A549 treated with ZK216348 at 1 μM for 4 hours (cell line): ENCODE measurements at places on chromosomes 11 and 22. TPM values are rescaled to one million over a fixed set of nuclear protein-coding genes. Genes with fewer than 3 reads are reported as not detected.

The GNAZ gene
- total RNA-seq, result 1.8 to 3.3 TPM (median 2.7 TPM) in 5 replicates

The DBX1 gene
- not detected in 5 replicates for total RNA-seq

The MS4A3 gene
- total RNA-seq, result not detected in 5 replicates

The BTG4 gene
- 0.21 to 0.27 TPM in 2 of 5 replicates, not detected in the others for total RNA-seq

The CYTH4 gene
- 0.34 to 2.1 TPM (median 0.76 TPM) in 5 replicates for total RNA-seq

The ADSL gene
- 81.4 to 95.4 TPM (median 90.2 TPM) in 5 replicates for total RNA-seq

The BDNF gene
- 6.7 to 10.1 TPM (median 8.4 TPM) in 5 replicates for total RNA-seq

The MEI1 gene
- 0.21 TPM in 1 of 5 replicates, not detected in the others for total RNA-seq

The STIM1 gene
- 23.9 to 30.2 TPM (median 25.0 TPM) in 5 replicates for total RNA-seq

The C22orf31 gene
- not detected in 5 replicates for total RNA-seq

The SYT7 gene
- 0.78 to 1.3 TPM (median 1.2 TPM) in 5 replicates for total RNA-seq

The OR51E1 gene
- total RNA-seq, result not detected in 5 replicates

The RPS19BP1 gene
- 66.5 to 118 TPM (median 97.0 TPM) in 5 replicates for total RNA-seq

The PTPRCAP gene
- 0.22 to 0.62 TPM in 2 of 5 replicates, not detected in the others for total RNA-seq

The HEPHL1 gene
- not detected in 5 replicates for total RNA-seq

The MMP13 gene
- 0.09 to 0.15 TPM in 2 of 5 replicates, not detected in the others for total RNA-seq

The PDE3B gene
- 1.3 to 2.7 TPM (median 2.4 TPM) in 5 replicates for total RNA-seq

The ZPR1 gene
- 51.0 to 57.5 TPM (median 52.5 TPM) in 5 replicates for total RNA-seq
